ENCODE measurements at places on chromosomes 16 and 17.

DNA sequence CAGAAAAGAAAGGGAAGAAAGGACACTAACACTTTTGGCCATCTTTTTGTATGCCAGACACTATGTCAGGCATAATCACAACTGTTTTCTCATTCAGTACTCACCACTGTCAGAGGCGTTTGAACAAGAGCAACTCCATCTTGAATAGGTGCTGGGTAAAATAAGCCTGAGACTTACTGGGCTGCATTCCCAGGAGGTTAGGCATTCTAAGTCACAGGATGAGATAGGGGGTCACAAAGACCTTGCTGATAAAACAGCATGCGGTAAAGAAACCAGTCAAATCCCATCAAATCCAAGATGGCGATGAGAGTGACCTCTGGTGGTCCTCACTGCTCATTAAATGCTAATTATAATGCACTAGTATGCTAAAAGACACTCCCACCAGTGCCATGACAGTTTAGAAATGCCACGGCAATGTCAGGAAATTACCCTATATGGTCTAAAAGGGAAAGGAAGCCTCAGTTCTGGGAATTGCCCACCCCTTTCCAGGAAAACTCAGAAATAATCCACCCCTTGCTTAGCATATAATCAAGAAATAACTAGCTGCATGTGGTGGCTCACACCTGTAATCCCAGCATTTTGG, 14.9 kb upstream of the LYRM9 start:
- DNase-seq: no peak

GRCh38 chr16:23847948-23848347, 12.2 kb downstream of the PRKCB start:
- peak; percentile 70 for DNase-seq

- DNase-seq: no peak
Measured at GRCh38 chr17:78151514-78152008, 5.4 kb downstream of the C17orf99 start.

DNA sequence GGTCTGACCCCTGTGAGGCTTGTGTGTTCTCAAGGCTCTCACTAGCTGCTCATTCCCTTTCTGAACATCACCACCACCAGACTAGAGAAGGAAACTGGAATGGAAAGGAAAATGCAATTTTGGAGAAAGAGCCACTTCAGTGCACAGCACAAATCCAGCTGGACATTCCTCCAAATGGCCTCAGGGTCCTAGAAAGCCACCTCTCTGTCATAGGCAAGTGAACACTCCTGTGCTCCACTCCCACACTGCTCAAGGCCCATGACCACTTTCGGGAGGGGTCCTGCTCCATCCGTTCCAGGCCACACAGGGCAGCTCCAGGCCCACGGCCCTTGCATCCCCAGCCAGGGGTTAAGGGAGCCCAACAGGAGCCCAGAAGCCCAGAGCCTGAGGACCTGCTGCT, 2.6 kb downstream of the LRRC75A start:
- DNase-seq: no peak

DNA sequence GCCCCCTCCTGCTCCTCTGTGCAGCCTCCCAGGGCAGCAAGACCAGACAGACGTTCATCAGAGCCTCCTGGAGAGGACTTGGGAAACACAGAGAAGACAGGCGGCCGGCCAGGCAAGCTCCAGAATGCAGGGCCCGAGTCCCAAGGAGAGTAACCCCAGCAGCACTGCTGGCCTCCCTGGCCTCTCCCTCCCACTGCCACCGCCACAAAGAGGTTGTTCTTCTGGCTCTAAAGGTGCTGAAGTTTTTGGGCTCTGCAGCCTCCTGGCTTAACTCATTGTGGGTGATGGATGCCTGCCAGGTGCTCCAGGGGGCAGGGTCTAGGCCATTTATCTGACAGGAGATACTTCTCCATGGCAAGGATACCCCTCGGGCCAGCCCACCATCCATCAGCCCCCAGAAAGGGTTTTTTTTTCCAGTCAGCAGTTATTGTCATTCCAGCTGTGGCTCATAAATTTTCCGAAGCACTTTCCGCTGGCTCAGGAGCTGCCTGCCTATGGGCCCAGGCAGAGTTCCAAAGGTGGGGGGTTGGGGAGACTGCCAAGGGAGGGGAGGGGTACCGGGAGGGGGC, 32.0 kb upstream of the MRPS23 start:
- DNase-seq: no peak

- DNase-seq: no peak
Measured at GRCh38 chr17:51387582-51387981, 127.2 kb downstream of the UTP18 start.

DNA sequence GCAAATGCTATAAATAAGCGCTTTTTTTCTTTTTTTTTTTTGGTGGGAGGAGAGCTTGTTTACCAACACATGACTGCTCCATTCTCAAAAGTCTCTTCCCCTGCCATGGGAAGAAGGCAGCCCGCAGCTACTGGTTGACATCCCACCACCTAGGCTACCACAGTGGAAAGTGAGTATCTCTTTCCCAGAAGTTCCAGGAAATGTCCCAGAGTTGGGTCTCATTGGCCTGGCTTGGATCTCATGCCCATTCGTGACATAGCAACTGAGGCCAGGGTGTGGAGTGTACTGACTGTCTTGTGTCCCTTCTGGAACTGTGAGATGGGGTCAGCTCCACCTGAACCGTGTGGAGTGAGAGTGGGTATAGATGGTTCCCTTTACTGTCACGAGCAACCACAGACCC, 29.5 kb upstream of the BRD7 start:
- DNase-seq: no peak

DNA sequence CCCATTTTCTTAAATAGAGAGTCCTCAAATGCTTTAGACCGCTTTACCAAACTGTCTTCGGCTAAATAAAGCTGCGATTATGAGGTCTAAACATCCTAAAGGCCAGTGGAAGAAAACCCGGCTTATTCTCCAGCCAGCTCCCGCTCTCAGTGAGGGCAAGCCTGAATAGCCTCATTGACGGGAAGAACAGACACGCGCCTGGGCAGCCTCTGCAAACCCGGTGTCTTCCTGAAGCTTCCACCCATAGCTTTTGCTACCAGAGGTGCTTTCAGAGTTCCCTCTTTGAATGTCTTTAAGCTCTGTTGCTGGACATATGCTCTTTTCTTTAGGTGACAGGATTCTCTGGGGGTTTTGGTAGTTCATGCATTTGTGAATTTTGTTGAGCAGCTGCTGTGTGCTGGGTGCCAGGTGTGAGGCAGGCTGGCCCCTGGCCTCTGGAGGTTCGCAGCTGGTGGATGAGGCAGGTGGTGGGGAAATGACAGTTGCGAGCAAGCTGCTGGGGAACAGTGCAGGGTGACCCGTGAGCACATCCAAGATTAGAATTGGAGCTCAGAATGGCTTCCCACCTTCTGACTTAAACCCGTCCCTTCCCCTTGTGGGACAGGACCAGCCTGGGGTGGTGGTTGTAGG, 44.7 kb downstream of the CRISPLD2 start:
- no peak for DNase-seq

- no peak for DNase-seq
Measured at GRCh38 chr16:50818380-50818779, 76.5 kb downstream of the CYLD start.

DNA sequence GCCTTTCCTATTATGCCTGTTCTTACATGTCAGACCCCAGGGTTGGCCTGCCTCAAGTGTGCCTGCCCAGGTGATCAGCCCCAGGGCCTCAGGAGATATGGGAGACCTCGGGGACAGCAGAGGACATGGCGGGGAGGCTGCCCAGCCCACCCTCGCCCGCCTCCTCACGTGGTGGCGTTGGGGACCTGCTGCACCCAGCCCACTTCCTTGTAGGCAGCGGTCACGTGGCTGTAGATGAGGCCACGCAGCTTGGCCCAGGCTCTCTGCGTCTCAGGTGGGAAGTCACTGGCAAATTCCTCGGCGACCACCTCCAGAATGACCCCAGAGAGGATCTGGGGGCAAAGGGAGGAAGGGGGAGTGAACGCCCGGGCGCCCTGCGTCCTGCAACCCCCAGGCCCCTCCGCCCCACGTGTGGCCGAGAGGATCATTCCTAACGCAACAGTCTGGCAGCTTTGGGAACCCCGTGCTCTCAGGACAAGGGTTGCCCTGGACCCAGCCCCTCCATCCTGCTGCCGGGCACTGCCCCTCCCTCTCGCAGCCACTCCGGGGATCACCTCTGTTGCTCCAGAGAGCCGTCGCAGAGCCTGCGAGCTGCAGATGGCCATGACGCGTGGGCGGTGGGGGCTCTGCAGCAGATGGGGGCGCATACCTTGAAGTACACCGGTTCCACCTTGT, 6.6 kb downstream of the CYGB start:
- no peak for DNase-seq

Data from stimulated activated CD4-positive, alpha-beta T cell treated with anti-CD3 and anti-CD28 coated beads, Interleukin-15, amount 100 ng/mL, for 24 hours (primary cell).